ENCODE measurements at places on chromosomes 6 and 20. TPM values are rescaled to one million over a fixed set of nuclear protein-coding genes. Genes with fewer than 3 reads are reported as not detected.

Gene EMILIN3
- total RNA-seq, result 0.28 TPM

DNA sequence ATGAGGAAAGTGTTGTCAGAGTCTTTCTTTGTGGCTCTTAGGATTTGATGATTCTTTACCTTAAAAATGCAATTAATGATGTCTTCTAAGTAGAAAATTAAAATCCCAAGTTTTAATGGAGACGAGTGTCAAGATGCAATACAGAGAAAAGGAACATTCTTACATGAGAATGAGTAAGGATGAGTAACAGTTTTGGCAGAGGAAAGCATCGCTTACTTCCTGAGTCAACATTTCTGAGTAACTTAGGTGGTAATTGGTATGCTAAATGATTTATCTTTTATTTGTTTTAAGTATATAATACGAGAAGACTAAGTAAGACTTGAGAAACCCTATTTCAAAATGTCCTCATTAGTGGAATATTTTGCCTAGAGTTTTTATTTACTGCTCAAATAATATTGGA is 101.3 kb downstream of the RTN4IP1 start:
- DNase-seq, result no peak

DNA sequence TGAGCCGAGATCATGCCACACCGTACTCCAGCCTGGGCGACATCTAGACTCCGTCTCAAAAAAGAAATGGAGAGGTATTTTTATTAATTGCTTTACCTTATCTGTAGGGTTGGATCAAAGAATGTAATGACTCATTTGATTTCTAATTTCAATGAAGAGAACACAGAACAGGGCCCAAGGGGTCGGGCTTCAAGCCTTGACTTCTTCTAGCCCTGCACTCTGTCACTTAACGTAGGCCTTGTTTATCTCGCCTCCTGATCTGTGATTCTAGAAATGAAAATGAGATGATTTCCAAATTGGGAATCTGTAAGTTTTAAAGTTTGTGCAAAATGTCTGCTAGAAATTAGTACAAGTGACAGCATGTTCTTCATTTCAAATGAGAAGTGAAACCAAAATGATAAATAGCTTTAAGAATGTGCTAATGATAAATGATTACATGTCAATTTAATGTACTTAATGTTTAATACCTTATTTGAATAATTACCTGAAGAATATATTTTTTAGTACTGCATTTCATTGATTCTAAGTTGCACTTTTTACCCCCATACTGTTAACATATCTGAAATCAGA is 180.5 kb downstream of the SLC16A10 start:
- DNase-seq, result no peak

- no peak for DNase-seq
Measured at GRCh38 chr6:148735989-148736388, 10.8 kb upstream of the UST start.

GRCh38 chr6:119022796-119023195 is 55.7 kb downstream of the FAM184A start:
- DNase-seq, result no peak

DNA sequence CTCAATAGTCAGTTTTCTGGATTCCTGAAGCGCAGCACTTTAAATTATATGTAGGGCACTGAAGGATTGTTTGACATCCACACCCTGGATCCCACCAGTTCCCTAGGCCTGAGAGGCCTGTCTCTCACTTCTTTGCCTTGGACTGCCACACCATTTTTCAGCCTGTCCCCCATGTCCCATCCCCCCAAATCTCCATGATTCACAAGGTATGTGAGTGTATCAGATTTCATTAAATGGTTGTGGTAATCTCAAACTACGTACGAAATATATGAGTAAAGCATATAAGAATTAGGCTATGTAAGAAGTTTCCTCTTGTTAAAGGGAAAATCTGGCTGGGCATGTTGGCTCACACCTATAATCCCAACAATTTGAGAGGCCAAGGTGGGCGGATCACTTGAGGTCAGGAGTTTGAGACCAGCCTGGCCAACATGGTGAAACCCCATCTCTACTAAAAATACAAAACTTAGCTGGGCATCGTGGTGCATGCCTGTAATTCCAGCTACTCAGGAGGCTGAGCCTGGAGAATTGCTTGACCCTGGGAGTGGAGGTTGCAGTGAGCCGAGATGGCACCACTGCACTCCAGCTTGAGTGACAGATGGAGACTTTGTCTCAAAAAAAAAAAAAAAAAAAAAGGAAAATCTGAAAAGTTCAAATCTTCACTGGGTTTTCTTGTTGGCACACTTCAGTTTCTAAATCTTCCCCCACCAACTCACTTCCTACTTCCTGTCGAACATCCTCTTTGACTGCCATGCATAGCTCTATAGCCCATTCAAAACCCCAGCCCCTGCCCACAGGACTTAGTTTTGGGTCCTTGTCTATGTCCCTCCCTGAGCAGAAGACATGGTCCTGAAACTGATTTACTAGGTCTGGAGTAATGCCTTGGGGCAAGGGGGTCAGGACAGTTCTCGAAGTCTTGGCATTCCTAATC is 97.3 kb upstream of the SHLD1 start:
- DNase-seq, result no peak

- DNase-seq, result no peak
Measured at GRCh38 chr6:4270001-4270400, 134.6 kb upstream of the ECI2 start.

Data from endothelial cell (in vitro differentiated cells).